NCI-H1694 (cell line): ENCODE measurements at places on chromosomes 5 and 9.

DNA sequence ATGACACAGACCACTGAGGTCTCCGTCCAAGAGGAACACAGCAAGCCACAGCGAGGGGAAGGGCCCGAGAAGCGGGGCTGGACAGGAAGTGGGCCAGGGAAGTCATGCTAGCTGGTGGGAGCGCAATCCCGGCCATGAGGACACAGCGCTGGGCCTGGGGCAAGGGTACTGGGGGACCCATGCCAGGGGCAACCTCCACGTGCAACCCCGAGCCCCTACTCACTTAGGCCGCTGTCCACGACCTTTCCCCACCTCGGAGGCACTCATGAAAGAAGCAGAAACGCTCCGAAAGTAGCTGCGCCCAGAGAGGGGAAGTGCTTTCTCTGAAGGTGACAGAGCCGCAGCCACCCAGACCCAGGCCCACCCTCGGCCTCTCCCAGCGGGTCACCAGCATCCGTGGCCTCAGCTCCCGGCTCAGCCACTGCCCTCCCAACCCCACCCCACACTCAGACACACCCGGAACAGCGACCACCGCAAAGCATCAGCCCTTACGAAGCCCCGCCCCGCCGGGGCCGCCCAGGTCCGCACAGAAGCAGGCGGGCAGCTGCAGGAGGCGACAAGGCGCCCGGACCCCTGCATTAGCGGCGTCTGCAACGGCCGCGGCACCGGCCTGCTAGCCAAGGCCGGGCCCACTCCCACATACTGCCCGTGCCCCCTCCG, 782 bp downstream of the BICD2 start:
- DNase-seq: no peak

DNA sequence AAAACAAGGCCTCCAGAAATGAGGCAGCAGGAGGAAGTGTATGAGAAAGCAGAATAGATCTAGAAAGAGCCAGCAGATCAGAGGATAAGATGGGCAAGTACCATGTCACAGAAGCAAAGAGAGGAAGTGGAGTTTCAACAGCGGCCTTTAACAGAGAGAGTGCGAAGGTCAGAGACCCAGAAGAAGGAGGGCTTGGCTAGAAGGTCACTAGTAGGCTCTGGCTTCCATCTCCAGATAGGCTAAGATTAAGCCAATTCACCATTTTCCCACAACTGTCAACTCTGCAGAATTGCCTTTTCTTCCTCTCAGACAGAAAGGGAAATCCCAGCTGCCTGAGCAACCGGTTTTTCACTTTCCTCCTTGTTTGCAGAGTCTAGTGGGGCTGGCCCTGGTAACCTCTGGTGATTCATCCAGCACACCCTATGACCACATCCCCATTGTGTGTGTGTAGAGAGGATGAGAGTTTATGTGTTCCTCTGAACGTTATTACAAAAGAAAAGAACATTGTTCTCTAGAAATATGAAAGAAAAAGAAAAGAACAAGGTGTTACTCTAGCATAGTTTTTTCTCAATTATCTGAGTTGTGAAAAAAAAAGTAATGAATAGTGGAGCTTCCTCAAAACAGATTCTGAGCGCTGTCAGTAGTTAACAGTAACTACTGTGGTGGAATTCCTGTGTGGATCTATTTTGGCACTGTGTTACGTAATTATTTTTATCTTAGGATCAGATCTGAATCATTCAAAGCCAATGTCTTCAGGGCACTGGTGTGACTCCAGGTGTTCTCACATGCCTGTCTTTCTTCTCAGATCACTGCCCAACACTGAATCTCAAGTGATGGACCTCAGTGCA, 220.4 kb downstream of the ARRDC3 start:
- DNase-seq: no peak

GRCh38 chr9:81417941-81418340, 271.4 kb downstream of the TLE1 start:
- no peak for DNase-seq

DNA sequence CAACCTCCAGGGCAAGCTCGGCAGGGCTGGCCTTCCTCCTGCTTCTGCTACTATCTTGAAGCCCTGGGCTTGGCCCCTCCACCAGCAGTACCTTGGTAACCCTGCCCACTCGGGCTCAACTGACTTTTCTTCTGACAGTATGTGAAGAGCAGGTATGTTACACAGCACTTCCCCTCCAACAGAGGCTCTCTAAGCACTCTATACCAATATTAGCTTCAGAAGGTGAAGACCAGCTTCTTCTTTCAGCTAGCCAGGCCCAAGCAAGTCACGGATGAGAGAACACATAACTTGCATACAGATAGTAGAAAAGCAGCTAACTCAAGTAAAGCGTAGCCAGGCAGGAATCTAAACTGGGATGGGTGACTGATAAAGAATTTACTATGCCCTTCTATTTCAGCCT, 64.3 kb downstream of the FEM1C start:
- DNase-seq: no peak

DNA sequence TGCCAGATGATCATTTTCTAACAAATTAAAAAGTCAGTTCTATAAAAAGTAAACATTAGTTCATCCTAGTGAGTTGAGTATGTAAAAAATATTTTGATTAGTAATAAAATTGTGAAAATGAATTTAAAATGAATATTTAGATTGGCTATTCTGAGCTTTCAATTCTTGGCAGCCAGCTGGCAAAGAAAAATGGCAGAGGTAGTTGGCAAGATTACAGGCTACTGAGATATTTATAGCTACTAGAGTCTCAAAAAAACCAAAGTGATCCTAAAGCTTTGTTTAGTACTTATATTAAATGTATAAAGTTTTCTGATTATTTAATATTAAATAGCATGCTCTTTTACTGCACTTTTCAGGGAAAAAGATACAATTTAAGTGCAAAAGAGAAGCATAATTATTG, 25.0 kb downstream of the SGTB start:
- DNase-seq: no peak

- DNase-seq: no peak
Measured at GRCh38 chr9:5873439-5873838, 17.2 kb upstream of the MLANA start.
